ENCODE measurements at places on chromosomes 5 and 9.
A peak's percentile ranks its signal among the peaks of the same experiment; 100 is the strongest.

DNA sequence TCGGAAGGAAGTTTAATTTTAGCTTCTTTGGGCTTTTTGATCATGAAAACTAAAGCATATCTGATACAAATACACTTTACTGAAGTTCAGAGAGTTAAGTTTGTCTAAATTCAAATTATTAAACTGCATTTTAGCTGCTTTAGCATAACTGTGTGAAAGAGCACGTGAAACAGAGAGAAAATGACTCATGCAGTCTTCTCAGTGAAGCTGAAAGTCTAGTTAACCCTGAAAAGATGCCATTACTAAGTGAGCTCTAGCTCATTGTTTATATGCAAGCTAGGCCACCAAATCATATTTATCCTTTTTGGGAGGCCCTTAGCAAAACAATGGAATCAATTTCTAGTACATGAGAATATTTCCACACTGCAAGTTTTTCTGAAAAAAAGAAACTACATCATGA, 27.6 kb downstream of the TPD52L3 start:
- DNase-seq = peak; percentile 35

- DNase-seq = no peak
Measured at GRCh38 chr5:8233479-8233878, 364.5 kb downstream of the MTRR start.

DNA sequence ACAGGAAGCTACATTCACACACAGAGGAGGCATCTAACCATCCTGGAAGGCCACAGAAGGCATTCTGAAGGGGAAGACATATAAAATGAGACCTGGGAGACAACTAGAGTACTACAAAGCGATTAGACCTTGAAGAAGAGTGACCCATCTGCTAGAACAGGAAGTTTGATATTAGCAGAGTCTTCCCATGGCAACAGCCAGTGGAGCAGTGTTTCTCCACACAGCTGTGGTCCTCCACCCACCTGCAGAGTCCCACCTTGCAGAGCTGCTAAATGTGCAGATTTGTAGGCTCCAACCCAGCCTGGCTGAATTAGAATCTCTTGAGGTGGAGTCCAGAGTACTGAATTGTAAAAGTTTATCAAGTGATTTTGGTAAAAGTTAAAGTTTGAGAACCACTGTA, 267.0 kb downstream of the CETN3 start:
- no peak for DNase-seq

- no peak for DNase-seq
Measured at GRCh38 chr5:8945972-8946371, 599.9 kb downstream of the SEMA5A start.

GRCh38 chr5:37831821-37832534, 7.9 kb downstream of the GDNF start:
- no peak for DNase-seq

All from MV-4-11 (cell line).